Urinary bladder (tissue), 4 donors: ENCODE measurements at places on chromosomes 6 and 20.

GRCh38 chr6:135833771-135834170, 17.7 kb upstream of the PDE7B start:
- DNase-seq = no peak

DNA sequence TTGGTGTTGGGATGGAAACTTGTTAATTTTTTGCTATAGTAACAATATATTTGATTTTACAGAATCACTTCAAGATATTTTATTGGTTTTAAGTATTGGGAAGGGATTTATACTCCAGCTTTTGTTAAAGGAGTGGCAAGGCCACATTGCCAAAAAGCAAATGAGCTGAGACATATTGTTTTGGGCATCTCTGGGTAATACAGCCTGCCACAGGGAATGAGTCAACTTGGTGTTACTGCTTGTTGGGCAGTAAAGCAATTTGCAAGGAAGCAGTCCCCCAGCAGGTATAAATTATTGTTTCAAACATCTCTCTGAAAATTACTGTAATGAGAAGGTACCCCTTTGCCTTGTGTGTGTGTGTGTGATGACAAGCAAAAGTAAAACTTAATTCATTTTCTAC, 868.3 kb upstream of the FLRT3 start:
- no peak for DNase-seq

DNA sequence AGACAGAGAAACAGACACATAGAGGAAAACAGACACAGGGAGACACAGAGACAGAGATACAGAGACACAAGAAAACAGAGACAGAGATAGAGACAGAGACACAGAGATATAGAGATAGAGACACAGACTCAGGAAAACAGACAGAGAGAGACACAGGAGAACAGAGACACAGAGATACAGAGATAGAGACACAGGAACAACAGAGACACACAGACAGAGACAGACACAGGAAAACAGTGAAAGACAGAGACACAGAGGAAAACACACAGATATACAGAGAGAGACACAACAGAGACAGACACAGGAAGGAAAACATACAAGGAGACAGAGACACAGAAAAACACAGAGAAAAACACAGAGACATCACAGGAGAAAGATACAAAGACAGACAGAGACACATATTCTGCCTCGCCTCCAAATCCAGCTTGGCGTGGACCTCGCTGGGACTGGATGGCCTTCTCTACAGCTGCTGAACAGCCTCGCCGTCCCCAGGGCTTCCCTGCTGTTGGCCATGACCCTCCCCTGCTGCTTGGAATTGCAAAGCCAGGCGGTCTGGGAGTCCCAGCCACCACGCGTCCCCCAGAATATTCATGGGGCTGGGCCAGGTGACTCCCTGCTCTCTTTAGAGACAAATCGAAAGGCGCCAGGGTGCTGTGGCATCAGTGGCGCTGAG, 36.8 kb downstream of the NTSR1 start:
- DNase-seq = no peak

- DNase-seq = no peak
Observed at GRCh38 chr6:107374264-107374663, 85.1 kb downstream of the PDSS2 start.

DNA sequence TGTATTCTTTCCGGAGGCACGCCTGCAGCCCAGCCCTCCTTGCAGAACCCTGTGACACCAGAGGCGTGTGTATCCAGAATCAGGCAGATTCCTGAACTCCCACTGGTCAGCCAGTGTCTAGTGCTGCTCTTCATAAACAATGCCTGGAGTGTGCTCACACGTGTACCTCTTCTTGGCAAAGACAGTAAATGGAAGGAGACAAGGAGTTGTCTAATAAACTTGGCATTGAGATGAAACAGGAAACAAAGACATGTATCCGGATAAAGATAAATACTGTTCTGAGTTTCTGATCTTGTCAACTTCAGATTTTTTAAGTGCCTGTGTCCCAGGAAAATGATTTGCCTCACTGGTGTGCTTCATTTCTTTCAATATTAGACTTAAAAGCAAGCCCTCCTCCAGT, 1.7 kb downstream of the RPS6KA2 start:
- no peak for DNase-seq

DNA sequence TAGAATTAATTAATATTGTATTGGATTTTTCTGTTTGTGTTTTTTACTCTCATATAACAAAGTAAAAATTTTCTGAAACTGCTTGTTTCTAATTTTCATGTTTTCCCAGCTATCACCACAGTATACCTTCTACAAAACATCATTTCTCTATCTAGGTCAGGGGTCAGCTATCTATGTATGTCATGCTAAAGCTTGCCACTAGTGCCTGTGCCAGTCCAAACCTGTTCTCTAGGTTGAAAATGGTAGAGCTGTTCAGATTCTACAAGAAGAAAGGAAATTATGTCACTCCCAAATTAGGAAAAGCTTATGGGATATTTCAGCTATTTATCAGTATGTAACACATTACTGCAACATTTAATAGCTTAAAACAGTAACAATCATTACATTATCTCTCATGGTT, 5.8 kb upstream of the ME1 start:
- DNase-seq = no peak
